DMS 273 treated with DMSO at 0.1 percent for 48 hours (cell line): ENCODE measurements at places on chromosomes 1 and 21.

DNA sequence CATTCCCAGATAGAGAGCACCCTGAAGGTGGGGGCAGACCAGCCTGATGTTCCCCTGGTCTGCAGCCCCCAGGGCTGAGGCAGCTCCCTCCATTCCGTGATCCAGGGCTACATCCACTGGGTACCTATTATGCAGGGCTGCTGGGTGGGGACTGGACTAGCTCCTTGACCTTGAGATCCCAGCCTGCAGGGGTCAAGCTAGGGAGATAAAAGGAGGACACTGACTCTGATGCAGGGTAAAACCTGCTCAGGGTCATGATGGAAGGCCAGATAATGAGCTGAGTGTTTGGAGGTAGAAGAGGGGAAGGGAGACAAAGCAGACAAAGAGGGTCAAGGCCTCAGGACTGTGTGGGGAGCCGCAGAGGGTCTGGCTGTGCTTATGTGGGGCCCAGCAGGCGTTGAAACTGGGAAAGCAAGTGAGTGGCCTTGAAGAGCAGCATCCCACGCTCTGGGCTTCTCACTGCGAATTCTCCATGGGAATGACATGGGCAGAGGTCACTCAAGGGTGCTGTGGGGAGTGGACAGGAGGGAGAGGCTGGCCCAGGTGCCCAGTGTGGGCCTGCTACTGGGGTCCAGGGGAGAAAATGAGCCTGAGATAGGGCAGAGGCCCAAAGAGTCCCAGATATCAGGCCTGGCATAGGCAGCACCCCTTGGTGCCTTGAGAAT is 9.7 kb downstream of the FOXO6 start:
- no peak for DNase-seq

GRCh38 chr21:42266971-42267556 is 48.1 kb downstream of the ABCG1 start:
- no peak for DNase-seq

DNA sequence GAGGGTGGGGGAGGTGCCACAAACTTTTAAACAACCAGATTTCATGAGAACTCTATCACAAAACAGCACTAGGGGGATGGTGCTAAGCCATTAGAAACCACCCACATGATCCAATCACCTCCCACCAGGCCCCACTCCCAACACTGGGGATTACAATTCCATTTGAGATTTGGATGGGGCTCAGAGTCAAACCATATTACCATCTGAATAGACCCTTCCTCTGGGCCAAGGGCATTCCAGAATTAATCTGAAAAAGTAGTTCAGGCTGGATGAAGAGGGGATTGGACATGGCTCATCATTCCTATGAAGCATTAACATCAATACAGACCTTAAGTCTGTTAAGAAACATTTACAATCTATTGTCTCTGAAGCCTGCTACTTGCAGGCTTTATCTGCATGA is 149.9 kb upstream of the DNAH14 start:
- DNase-seq, result no peak

GRCh38 chr1:59638231-59638711 is 176.5 kb upstream of the HOOK1 start:
- DNase-seq, result no peak

- DNase-seq, result no peak
Observed at GRCh38 chr1:180155182-180155682, 563 bp downstream of the QSOX1 start.

- no peak for DNase-seq
Observed at GRCh38 chr1:7261490-7261889, 476.2 kb downstream of the CAMTA1 start.

GRCh38 chr1:205301205-205301821 is 20.2 kb downstream of the NUAK2 start:
- DNase-seq, result no peak

GRCh38 chr1:220880726-220881506 is 1.7 kb downstream of the HLX start:
- no peak for DNase-seq

GRCh38 chr1:12028957-12029511 is 9.7 kb downstream of the MIIP start:
- no peak for DNase-seq

- no peak for DNase-seq
Observed at GRCh38 chr21:34722684-34723300, 54.0 kb downstream of the CLIC6 start.

- no peak for DNase-seq
Observed at GRCh38 chr1:204660509-204660908, 25.0 kb downstream of the LRRN2 start.

GRCh38 chr1:93014168-93014567 is 52.9 kb upstream of the DIPK1A start:
- no peak for DNase-seq
